ENCODE measurements at places on chromosomes 5 and 9.

- DNase-seq: no peak
Measured at GRCh38 chr5:74028406-74028805, 402.4 kb downstream of the ARHGEF28 start.

DNA sequence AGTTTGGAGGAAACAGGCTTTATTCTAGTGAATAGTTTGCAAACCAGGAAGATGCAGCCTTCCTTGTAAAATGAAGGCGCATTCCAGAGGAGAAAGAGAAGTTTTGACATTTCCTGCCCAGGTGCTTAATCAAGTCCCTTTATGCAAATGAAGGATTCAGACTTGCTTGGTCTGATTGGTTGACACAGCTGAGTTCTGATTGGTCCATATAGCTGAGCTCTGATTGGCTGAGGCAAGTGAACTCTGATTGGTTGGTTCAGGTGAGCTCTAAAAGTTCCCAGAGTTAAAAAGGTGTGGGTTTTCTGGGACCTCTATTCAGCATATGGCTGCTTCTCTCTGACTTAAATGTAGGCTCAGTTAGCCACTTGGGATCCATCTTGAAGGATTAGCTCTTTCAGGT is 151.0 kb downstream of the CACNA1B start:
- DNase-seq: no peak

DNA sequence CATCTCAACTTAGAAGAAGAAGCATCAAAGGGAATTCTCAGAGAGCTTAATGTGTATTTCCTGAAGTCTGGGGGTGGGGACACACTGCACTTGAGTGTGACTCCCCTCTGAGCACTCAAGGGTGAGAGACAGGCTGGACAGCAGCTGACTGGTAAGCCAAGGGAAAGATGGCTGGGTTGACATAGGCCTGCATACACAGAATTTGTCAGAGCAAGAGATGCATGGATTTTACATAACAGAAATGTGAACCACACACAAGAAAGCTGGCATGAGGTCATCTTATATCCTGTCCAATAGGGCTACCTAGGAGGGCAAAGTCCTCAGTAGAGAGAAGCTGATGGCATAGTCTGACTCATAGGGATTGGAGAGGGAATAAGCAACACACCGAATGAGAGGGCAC is 114.3 kb upstream of the EPB41L4A start:
- no peak for DNase-seq

- no peak for DNase-seq
Measured at GRCh38 chr5:80985600-80986228, 25.6 kb downstream of the RASGRF2 start.

- DNase-seq: no peak
Measured at GRCh38 chr5:122363623-122364022, 51.6 kb downstream of the SNCAIP start.

GRCh38 chr5:81228084-81228483 is 5.0 kb upstream of the CKMT2 start:
- DNase-seq: no peak
